ENCODE measurements at places on chromosomes 11 and 22.

GRCh38 chr11:105027678-105028077, 4.7 kb upstream of the CASP5 start:
- no peak for DNase-seq

DNA sequence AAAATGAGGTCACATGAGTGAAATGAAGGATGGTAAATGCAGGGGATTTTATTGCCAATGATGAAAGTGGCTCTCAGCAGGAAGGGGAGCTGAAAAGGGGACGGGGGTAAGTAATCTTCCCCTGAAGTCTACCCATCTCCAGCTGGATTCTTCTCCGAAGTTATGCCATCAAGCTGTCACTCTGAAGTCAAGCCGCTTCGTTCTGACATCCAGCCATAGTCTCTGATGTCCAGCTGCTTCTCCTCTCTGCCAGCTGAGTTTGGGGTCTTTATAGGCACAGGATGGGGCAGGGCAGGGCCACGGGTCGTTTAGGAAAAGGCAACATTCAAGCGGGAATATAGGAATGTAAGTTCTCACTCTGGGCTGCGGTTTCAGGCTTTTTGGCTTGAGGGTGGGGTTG, 181.9 kb upstream of the ANO3 start:
- DNase-seq = no peak

- peak; percentile 93 for DNase-seq
Observed at GRCh38 chr11:69700278-69701140, 3.3 kb downstream of the FGF19 start.

GRCh38 chr11:90639461-90639993, 416.7 kb upstream of the CHORDC1 start:
- DNase-seq = no peak

DNA sequence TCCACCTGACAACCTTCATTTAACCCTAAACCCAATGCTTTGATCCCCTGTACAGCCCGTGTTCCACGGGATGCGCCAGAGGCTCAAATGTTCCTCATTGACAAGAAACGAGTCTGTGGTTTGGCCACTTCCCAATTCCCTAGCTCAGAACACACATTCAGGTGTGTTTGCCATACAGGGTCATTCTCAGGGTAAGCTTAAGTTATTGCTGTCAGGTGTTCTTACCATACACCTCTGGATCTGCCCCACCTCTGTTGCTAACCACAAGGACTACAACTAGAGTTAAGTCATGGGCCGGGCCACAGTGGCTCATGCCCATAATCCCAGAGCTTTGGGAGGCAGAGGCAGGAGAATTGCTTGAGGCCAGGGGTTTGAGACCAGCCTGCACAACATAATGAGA, 45.6 kb upstream of the POLD3 start:
- peak; percentile 98 for DNase-seq

DNA sequence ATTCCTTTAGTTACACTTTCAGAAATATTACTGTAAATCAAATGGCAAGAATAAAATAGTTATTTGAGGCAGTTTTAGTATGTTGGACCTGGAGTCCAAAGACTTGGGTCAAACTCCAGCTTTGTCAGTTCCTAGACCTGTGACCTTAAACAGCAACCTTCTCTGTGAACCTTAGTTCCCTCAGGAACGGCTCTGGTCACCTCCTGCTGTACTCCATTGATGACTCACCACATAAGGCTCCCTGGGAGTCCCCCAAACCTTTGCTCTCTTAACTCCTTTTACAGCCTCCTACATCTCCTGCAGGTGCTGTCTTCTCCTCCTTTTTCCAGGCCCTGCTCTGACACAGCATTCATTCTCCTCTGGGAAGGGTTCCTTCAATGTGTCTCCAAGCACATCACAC, 29.1 kb downstream of the LIMK2 start:
- DNase-seq = no peak

- peak; percentile 17 for DNase-seq
Observed at GRCh38 chr22:29780748-29781676, 13.8 kb downstream of the UQCR10 start.

DNA sequence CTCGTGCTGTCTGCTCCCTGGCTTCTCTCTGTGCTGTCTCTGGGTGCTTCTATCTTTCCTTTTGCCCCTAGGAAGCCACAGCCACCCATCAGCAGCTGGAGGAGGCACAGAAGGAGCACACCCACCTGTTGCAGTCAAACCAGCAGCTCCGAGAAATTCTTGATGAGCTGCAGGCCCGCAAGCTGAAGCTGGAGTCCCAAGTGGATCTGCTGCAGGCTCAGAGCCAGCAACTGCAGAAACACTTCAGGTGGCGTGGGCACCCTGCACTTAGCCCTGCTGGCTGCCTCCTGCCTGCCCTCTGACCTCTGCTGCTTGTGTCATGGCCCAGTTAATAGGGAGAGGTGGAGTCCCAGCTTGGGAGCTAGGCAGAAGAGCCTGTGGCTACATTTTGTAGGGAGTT, 67.8 kb downstream of the CEP164 start:
- no peak for DNase-seq

DNA sequence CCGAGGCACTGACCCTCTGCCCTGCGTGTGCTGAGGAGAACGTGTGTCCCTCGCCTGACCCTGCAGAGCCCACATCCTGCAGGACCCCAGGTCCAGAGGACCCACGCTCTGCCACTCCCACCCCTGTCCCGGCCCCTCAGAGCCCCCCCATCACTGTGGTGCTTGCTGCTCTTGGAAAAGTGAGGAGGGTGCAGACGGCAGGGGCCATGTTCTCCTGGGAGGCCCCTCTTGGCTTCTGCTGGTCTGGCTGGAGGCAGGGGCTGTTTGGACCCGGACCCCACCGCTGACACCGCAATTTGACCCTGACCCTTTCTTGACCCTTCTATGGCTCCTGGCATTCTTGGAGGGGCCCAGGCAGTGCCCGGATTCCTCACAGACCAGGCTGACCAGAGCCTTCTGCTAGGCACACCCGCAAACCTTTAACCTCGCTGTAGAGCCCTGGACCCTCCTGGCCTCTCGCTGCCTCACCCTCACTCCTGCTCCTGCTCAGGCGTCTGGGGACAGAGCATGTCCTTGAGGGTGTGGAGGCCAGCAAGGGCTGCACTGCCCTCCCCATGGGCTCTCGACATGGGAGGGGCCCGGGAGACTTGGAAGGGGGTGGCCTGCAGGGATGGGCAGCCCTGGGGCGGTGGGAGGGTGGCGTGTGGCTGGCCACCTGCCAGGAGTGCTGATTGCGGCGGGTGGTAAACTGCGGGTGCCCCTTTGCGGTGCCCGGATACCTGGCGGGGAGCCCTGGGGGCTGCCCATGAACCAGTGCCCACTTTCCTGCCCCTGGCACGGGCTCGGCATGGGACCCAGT, 37.0 kb upstream of the MUC5AC start:
- no peak for DNase-seq

DNA sequence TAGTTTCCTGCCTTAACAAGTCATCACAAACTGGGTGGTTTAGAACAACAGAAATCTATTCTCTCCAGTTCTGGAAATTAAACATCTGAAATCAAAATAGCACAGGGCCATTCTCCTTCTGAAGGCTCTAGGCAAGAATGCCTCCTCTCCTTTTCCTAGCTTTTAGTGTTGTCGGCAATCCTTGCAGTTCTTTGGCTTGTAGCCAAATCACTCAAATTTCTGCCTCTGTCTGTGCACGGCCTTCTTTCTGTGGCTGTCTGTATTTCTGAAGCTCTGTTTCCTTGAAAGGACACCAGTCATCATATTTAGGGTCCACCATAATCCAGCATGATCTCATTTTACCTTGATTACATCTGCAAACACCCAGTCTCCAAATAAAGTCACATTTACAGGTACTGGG, 795.5 kb downstream of the METTL15 start:
- DNase-seq = no peak

DNA sequence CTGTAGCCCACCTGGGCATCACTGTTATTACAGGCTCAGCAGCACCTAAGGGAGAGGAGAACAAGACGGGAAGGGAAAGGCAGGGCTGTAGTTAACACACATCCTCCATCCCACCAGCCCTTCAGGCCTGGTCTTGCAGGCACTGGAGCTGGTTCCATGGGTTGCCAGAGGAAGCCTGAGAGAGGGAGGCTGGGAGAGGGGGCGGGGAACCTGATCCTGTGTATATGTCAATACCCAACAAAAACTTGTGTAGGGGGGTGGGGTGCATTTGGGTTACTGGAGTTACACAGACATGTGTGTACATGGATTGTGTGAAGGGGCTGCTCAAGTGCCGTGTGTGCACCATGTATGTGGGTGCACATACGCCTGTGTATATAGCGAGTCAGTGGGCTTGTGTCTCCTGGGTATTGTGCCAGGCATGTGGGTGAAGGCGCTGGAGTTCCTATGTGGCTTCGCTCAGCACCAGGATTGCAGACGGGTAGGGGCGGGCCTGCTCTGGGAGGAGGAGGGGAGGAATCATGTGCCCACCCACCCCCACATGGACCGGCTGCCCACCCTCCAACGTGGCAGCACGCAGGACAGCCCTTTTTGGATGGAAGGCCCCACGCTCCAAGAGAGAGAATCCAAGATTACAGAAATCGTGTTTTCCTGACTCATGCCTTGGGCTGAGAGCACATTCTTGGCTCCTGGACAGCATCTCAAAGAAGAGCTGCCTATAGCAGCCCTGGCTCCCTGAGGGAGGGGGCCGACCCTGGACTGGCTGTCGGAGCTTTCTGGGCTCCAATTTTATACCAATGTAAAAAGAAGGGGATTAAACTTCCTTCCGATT, 4.2 kb upstream of the SERPINH1 start:
- no peak for DNase-seq

DNA sequence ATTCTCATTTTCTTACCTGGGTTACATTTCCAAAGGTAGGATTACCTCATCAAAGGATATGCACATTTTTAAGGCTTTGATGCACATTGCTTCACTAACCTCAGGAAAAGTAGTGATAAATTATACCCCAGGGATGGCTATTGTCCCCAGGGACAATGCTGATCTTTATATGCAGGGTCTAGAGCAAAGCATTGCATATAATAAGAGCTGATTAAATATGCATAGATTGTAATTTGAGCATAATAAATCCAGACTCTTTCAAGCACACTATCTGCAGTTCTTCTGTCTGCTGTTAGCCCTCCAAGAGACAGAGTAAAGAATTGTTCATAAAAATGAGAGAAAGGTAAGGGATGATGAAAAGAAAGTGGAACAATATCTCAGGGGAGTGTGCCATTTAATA, 57.3 kb upstream of the SYT13 start:
- no peak for DNase-seq

DNA sequence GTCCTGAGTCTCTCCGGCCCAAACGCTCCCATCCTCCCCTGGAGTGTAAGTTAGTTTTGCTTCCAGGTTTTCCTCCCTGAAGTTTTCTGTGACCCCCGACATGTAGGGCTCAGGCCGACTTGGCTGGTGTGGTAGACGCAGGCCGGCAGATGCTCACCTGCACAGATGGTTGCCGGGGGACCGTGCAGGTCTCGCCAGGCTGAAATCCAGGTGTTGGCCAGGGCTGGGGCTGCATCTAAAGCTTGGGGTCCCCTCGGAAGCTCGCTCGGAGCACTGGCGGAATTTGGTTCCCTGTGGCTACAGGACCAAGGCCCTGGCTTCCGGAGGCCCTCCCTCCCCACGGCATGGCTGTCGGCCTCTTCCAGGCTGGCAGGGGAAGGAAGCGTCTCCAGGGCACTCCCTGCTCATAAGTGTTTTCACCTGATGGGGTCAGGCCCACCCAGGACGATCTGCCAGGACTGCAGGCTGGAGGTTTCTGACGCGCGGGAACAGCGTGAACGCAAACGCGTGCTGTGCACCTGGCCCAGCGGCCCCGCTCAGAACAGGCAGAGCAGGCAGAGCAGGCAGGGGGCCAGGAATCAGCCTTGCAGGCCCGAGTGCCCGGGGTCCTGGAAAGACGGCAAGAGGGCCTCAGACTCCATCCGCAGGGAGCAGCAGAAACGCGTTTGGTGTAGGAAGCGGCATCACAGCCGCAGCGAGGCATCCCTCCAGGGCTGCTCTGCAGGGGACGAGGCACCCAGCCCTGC, 258.2 kb downstream of the BRD1 start:
- no peak for DNase-seq

- DNase-seq = peak; percentile 76
Observed at GRCh38 chr11:132337819-132338416, 967.5 kb downstream of the NTM start.

GRCh38 chr11:120141113-120141767, 3.3 kb upstream of the TRIM29 start:
- DNase-seq = no peak

DNA sequence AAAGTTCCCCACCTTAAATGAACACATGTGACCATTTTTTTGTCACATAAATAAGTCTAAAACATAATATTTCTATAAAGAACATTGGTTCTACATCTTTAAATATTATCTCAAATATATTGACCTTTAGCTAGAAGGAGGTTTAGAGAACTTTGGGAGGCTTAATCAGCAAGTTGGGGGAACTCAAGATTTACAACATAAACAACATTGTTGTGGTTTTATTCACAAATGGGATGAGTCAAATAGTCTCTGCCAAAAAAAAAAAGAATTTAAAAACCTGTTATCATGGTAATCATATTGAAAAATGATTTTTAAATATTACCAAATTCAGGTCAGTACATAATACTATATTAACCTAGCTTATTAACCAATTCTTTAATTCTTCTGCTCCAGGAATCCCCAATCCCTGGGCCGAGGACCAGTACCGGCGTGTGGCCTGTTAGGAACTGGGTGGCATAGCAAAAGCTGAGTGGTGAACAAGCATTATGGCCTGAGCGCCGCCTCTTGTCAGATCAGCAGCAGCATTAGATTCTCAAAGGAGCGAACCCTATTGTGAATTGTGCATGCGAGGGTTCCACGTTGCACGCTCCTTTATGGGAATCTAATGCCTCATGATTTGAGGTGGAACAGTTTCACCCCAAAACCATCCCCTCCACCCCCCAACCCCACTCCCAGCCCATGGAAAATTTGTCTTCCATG, 98.2 kb downstream of the RDX start:
- DNase-seq = no peak
